H4 (cell line): ENCODE measurements at places on chromosomes 6 and 20.

- no peak for DNase-seq
These were observed 436.7 kb downstream of the MEI4 start for GRCh38 chr6:78089531-78089930.

DNA sequence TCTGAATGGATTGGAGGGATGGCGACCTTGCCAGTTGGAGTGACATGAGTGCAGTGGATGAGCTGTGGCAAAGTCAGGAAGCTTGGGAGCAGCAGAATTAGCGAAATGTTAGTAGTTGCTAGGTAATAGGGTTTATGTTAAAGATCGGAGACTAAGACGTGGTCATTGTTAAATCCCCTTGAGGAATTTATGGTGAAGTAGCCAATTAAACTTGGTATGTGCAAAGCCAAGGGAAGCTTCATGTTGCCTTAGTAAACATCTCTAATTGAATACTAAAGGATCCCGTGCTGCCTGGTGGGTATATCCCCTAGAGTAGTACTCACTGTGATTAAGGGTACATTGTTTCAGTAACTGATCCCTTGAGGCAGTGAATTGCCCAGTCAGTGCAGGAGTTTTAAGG is 106.0 kb downstream of the PRIM2 start:
- DNase-seq, result no peak

- no peak for DNase-seq
These were observed 35.0 kb upstream of the NELFCD start for GRCh38 chr20:58945965-58946631.

- no peak for DNase-seq
These were observed 21.9 kb upstream of the CDH22 start for GRCh38 chr20:46330072-46330763.

GRCh38 chr6:128723667-128724066 is 159.3 kb upstream of the LAMA2 start:
- DNase-seq, result peak; percentile 4

GRCh38 chr6:148467926-148468325 is 125.3 kb downstream of the SASH1 start:
- DNase-seq, result no peak

GRCh38 chr6:53327017-53327395 is 21.7 kb downstream of the ELOVL5 start:
- DNase-seq, result peak; percentile 72

DNA sequence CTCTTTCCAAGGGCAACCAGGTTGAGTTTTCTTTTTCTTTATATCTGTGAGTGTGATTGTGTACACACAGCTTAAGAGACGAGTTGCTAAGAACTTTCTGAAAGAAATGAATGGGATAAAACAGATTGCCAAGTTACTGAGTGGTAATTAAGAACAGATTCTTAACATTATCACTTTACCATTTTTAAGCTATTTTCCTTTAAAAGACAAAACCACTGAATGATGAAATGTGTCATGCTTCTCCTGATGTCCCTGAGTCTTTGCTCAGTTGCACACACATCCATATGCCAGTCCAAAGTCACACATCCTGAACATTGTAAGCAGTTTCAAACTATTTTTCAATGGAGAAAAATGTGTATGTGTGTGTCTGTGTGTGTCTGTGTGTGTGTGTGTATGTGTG is 5.5 kb upstream of the DAAM2 start:
- no peak for DNase-seq

- no peak for DNase-seq
These were observed 407.5 kb upstream of the PLCB4 start for GRCh38 chr20:8661229-8661952.

- peak; percentile 76 for DNase-seq
These were observed 87.7 kb downstream of the CDH22 start for GRCh38 chr20:46220455-46221207.

DNA sequence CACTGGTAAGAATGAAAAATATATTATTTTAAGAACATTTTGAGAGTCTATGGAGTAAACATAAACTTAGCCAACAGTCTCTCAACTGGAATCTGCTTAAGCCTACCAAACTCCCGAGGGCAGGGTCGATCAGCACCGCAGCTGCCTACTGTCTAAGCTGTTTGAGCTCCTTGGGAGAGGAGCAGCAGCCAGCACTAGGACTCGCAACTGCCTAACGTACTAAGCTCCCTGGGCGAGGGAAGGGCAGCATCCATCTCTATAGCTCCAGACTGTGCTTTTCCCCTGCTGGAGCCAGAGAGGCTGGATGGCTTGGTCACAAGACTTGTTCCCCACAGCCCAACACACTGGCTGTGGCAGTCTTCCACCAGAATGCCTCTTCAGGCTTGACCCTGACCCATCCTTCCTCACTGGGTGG is 96.4 kb downstream of the MOXD1 start:
- no peak for DNase-seq

DNA sequence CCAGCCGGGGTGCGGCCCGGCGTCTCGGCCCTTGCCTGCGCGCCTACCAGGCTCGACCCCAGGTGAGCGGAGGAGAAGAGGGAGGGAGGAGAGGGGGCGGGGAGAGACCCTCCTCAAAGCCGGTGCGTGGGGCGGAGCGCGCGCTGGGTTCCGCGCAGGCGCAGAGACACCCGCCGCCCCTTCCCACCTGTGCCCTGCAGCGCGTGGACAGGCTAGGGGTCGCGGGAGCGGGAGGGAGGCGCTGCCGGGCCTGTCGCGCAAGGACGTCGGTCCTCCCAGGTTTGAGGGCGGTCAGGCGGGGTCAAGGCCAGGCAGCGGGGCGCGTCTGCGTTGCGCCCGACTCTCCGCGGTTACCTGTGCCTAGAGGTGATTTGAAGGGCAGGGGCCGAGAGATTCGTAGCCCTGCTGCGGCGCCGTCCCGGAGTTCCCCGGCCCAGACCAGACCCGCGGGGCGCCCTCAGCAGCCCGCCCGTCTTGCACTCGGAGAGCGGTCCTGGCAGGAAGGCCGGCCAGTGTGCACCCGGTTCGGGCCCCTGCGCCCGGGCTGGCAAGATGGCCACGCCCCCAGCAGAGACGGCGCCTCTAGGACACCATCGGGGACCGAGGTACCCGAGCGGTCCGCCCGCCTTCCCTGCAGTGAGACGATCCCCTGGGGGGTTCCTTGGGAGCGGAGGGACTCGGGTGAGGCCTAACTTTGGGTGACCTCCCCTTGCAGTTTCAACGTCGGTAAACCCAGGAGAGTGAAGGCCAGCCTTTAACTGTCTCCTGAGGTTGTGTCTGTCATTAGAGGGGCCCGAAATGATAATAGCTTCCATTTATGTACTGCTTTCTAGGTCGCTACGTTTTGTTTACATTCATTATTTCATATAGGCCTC is 546 bp downstream of the C6orf136 start:
- peak; percentile 49 for DNase-seq

DNA sequence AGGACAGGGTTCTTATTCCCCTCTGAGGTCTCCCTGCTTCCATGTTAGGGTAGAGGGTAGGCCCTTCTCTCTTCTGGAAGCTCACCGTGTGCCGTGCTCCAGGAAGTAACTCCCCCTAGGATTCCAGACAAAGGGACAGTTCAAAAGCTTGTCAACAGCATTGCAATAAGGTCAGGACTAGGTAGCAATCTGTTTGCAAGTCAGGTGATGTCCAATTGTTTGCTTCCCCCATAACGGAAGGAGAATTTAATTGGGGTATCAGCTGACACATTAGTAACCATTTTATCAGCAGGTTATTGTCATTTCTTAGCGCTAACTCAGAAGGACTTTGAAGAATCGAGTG is 41.9 kb downstream of the SYNJ2 start:
- DNase-seq, result no peak

DNA sequence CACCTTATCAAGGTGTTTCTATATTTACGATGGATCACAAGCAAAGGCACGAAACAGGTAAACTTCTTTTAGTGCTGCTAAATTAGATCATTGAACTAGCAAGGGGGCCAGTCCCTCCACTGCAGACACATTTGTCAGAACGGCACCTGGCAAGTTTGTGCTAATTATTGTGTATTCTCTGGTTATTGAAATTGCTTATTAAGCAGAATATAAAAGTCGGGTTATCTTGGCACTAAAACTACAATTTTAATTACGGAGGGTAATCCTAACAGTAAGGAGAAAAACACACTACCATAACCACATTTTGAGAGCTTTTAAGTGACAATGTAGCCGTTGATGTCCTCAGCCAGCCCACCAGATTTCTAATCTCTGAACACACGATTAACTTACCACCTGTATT is 118.9 kb upstream of the BTN3A2 start:
- DNase-seq, result no peak

DNA sequence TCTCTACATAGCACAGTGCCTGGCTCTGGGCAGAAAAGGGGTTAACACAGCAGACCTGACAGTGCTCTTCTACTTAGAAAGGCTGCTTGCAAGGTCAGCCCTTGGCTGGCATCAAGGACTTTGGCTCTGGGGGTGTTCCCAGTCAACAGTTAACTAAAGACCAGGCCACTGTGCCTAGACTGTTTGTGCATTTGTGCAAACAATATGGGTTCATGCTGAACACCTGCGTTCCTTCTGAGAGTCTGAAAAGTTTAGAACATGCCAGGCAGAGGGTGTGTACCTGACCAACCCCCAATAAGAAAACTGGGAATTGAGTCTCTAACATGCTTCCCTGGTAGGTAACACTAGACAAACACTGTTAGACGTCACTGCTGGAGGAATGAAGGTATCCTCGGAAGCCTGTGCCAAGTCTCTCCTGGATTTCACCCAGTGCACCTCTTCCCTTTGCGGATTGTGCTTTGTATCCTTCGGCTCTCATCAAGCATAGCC is 110.7 kb downstream of the PDE10A start:
- no peak for DNase-seq

DNA sequence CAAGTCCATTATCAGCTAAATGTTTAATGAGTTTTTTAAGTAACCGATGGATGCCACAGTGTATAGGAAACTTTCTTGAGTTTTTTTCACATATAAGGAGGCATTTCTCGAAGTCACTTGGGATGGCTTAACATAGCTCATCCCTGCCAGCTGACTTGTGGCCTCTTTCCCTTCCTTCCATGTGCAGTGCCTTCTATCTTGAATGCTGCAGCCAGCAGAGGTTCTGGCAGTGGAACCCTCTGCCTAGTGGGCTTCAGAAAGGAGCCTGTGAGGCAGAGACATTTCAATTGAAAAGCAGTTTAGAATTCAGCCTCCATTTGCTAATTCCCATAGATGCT is 51.9 kb downstream of the AKAP12 start:
- DNase-seq, result no peak

DNA sequence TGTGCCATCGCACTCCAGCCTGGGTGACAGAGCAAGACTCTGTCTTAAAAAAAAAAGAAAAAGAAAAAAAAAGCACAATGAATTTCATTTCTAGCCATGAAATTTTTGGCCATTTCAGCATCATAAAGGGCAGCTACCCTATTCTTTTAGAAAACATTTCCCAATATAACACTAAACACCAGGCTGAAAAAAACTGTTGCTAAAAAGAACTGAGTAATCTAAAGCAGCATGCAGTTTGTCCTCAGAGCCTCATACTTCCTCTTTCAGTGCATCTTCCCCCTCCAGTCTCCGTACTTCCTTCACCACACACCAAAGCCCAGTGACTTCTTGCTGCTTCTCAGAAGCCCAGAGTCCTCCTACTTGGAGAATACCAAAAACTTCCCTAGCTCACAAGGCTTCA is 5.6 kb upstream of the IFNGR1 start:
- no peak for DNase-seq

GRCh38 chr6:102766963-102767362 is 1373.5 kb downstream of the GRIK2 start:
- DNase-seq, result no peak

- DNase-seq, result no peak
These were observed 511 bp downstream of the VARS1 start for GRCh38 chr6:31794866-31795615.

DNA sequence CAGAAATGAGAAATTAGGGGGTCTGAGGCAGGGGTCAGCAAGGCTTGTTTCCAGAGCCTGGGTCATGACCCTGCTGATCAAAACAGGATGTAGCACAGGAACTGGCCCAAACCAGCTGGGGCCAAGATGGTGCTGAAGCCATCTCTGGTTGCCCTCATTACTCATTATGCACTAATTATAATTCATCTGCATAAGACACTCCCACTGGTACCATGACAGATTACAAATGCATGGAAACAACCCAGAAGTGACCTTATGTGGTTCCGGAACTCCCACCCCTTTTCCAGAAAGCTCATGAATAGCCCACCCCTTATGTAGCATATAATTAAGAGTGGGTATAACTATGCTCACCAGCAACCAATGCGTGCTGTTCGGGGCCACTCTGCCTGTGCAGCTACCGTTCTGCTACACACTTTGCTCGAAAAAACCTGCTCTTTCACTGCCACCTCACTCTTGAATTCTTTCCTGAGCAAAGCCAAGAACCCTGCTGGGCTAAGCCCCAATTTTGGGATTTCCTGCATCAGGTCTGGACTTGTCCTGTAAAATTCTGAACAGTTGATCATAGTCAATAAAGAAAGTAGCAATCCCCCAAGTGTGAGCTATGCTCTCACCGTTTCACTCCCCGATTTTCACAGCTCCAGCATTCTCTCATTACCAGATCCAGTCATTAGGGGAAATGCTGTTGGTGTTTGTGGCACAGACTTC is 122.3 kb downstream of the WDR27 start:
- no peak for DNase-seq
